ENCODE measurements at places on chromosomes 16 and 17.

GRCh38 chr17:260944-261343 lies 79.5 kb upstream of the DOC2B start:
- no peak for DNase-seq

GRCh38 chr17:36008998-36009665 lies 7.8 kb upstream of the CCL15 start:
- DNase-seq: no peak

DNA sequence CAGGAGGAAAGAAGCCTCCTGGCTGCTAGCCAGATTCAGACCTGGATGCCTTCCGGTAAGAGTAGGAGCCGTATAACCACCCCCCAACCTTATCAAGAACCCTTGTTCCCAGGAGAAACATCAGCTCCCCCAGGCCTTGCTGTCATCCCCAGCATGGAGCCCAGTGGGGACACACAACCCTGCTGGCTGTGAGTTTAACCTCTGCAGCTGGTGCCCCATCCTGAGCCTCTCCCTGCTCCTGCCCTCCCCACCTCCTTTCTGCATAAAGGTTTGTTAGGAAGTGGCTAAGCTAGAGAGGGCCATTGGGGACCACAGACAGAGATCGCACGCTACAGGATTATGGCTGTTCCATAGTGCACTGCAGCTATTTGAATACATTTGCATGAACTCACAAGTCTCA lies 55.5 kb upstream of the RPL38 start:
- no peak for DNase-seq

- DNase-seq: no peak
These were observed 32.4 kb downstream of the NLRC5 start for GRCh38 chr16:57021757-57022156.

GRCh38 chr17:17225901-17226300 lies 11.1 kb downstream of the FLCN start:
- DNase-seq: no peak

DNA sequence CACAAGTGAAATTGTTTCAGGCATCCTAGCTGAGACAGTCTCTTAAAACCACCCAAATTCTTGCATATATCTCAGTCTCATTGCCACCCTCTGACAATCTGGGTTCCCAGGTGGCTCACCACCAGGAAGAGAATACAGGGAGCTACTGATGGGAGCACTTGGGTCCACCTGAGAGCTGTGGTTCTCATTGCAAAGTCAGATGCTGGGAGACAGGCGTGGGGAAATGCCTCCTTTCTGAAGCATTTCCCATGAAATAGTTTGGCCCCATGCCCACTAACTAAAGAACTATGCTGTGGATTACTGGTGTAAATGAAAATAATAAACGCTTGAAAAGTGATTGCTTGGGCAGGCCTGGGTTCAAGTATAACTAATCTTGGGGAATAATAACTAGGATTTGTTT lies 70.3 kb downstream of the CMC2 start:
- DNase-seq: no peak

GRCh38 chr16:2799205-2799858 lies 1.1 kb downstream of the PRSS41 start:
- no peak for DNase-seq

DNA sequence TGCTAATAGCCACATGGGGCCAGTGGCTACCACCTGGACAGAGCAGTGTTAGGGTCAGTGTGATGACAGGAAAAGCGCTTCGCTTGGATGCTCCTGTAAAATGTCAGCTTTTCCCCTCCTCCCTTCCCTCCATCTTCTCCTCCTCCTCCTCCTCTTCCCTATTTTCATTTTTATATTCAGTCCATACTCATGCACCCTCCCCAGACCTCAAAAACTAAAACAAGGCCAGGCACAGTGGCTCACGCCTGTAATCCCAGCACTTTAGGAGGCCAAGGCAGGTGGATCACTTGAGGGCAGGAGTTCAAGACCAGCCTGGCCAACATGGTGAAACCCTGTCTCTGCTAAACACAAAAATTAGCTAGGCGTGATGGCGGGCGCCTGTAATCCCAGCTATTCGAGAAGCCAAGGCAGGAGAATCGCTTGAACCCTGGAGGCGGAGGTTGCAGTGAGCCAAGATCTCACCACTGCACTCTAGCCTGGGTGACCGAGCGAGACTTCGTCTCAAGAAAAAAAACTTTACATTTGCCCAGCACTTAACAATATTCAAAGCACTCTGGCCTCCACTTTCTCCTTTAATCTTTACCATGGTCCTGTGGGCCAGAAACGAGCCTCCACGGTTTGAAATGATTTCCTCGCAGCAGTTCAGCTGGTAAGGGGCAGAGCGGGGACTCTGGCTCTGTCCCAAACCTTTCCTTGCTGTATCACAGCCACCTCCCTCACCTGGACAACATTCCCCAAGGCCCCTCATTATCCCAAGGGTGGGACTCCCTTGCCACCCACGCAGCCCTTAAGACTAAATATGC lies 21.8 kb downstream of the ANKRD40 start:
- DNase-seq: no peak

DNA sequence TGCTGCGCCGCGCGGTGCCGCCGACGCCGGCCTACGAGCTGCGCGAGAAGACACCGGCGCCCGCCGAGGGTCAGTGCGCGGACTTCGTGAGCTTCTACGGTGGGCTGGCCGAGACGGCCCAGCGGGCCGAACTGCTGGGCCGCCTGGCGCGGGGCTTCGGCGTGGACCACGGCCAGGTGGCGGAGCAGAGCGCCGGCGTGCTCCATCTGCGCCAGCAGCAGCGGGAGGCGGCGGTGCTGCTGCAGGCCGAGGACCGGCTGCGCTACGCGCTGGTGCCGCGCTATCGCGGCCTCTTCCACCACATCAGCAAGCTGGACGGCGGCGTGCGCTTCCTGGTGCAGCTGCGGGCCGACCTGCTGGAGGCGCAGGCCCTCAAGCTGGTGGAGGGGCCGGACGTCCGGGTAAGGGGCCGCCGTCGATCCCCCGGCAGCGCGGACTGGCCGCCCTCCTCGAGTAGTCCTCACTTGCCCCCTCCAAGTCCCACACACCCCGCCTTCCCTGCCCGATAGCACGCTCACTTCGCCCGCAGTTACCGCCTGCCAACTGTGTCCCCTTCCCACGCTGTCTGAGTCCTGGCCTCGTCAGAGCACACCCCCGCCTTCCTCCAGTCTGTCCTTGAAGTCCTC lies 470 bp downstream of the MLYCD start:
- no peak for DNase-seq

- no peak for DNase-seq
These were observed 446.0 kb upstream of the GOT2 start for GRCh38 chr16:59180083-59180476.

DNA sequence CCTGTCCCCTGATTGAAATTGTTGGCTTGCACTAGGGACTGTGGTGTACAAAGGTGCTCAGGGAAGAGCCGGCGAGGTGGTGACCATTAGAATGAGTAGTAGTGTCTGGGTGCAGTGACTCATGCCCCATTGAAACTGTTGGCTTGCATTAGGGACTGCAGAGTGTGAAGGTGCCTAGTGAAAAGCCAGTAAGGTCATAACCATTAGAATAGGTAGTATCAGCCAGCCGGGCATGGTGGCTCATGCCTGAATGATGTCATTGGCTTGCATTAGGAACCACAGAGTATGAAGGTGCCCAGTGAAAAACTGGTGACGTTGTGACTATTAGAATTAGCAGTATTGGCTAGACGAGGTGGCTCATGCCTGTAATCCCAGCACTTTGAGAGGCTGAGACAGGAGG lies 78.9 kb downstream of the ABCC6 start:
- no peak for DNase-seq

- peak; percentile 55 for DNase-seq
These were observed 33.8 kb downstream of the GTF3C1 start for GRCh38 chr16:27515874-27516353.

- DNase-seq: peak; percentile 58
These were observed 1.8 kb downstream of the ZBTB4 start for GRCh38 chr17:7477392-7478275.

DNA sequence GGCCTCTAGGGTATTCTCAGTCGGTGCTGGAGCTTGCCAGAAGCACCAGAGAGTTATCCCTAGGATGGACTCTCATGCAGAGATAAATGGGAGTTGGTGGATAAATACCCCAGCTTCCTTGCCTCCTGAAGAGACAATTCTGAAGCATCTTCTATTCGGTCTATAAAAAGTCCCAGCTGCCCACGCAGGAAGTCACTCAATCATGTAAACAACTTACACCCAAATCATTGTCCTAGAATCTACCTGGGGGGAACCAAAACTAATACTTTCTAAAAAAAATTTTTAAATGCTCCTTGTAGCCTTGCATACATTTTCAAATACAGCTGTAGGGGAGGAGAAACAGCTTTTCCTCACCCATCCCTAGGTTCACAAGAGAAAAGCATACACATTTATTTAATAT lies 66.6 kb upstream of the ELAC2 start:
- no peak for DNase-seq

- DNase-seq: no peak
These were observed 9.2 kb upstream of the ITPRIPL2 start for GRCh38 chr16:19104607-19105006.

DNA sequence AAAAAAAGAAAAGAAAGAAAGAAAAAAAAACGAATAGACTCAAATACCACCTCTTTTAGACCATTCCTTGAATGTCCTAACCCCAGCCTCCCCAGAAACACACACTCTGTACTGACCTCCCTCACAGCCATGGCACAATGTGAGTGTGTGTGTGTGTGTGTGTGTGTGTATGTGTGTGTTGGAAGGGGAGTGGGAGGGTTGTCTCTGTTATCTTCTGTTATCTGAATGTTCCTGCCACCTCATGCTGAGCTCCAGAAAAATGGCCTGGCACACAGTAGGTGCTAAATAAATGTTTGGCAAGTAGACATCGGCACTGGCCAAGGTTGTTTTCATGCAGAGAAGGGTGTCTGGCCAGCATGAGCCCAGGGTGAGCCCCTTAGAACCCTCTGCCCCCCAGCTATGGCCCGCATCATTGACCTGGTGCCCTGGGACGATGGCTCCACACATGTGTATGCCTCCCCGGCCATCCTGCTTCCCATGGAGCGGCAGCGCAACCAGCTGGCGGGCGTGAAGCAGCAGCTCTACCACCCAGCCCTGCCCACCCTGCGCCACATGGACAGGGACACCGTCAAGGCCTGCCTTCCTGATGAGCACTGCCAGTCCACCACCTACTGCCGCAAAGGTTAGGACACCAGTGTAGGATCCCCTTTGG lies 6.6 kb upstream of the CNGB1 start:
- DNase-seq: no peak

DNA sequence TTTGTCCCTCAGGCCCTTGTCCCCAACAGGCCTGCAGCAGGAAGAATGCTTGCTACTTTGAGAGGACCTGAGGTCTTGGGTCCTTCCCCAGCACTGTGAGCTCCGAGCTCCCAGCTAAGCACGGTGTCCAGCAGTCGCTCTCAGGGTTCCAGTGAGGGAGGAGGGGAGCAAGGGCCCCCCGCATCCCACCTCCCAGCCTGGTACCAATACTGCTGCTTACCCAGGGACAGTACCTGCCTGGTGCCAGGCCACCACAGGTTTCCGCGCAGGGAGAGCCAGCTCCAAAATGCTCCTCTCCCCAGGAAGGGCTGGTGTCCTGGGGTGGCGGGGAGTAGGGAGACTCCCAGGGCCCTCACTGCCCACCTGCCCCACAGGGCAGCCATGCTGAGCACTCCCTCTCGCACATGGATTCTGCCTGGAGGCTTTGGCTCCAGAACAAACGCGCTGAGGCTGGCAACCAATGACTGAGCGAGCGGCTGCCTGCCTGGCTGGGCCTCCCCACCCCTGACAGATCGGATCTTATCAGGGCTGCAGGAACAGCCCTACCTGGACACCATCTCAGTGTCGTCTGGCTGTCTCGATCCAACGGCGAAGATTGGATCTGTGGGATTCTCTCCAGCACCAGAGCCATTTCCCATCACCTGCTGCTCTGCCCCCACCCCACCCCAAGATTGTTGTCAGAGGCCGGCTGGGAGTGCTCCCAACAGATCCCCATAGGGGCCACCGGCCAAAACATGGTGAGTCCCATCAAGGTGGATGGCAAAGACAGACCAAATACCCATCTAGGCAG lies 2.4 kb downstream of the DOK4 start:
- DNase-seq: no peak

DNA sequence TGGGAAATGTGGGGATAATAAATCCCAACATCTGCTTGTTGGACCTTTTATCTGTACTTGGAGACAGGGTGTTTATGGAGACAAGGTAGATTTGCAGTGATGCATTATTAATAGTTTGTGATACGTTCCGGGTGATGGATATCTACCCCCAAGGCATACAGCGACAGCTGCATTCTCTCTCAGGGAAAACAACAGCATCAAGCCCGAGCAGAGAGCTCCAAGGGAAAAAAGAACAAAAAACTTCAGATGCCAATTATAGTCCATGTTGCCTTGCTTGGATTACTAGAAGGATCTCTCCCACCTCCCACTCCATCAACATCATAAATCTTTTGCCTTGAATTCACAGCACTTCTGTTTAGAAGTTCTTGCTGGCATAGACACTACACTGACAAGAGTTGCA lies 187.5 kb upstream of the CDH11 start:
- DNase-seq: no peak

DNA sequence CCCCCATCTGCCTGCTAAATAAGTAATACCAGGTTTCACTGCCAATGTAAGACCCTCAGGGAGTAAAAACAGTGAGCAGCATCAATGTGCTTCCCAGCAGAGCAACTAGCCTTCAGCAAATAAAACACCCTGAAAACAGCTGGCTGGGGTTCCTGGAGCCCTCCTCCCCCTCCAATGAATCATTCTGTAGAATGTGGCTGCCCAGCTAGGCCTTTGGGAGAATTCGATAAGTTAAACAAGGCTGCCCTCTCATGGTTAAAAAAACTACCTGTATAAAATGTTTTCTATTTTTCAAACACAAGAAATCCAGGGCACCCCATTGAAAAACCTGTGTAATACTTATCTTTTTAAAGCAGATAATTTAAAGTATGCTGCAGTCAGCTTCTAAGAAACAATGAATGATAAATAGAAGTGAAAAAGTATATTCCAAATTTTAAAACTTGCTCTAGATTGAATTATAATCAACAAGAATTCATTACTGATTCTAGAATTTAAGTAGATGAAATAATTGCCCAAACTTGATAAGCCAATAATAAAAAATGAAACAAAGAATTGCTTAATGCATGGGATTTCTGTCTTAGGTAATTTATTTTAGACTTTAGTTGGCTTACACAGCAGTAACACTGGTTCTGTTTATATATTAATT lies 9.4 kb upstream of the TOM1L1 start:
- no peak for DNase-seq

DNA sequence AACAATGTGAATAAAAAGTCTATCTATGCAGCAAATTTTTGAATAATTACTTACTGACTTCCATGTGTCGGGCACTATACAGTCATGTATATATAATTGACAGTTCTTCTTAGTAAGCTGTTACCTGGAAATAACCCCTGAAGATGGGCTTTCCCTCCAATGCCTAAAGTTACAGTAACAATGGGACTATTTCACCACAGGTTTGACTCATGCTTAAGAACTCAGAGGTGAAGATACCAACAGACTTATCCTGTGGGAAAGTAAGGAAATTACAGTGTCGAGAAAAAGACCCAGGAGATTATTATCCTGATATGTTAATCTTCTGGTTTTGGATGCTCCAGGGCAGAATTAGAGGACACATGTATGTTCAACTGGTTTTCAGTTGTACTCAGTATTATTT lies 601.5 kb upstream of the SOX9 start:
- no peak for DNase-seq

GRCh38 chr17:17675416-17675815 lies 5.8 kb upstream of the RAI1 start:
- no peak for DNase-seq

- no peak for DNase-seq
These were observed 28.2 kb upstream of the CLEC18B start for GRCh38 chr16:74449470-74449869.

Measured in D721Med (cell line).